T-cell (primary cell): ENCODE measurements at places on chromosomes 13 and 19.

DNA sequence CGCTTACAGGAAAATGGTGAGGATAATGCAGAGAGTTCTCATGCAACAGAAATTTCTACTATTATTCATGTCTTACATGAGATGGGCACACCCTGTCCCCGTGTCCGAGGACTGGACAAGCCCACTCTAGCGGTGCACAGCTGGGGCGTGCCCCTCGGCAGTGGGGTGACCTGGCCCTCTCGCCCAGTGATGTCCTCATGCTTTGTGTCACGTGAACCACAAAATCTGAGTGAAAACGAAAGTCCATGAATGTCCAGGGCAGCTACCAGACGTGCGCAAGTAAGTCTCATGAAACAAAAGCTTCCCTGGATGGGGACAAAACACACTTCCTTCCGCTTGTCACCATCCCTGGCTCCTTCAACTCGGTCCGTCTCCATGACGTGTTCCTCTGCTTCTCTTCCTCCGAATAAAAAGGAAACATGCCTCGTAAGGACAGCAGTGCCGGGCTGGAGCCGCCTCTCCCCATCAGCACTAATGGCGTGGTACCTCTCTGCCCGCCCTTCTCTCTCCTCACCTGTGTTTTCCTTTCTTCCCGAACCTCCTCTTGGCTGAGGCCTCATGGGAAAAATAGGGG lies 45.6 kb downstream of the ANKRD10 start:
- no peak for DNase-seq

DNA sequence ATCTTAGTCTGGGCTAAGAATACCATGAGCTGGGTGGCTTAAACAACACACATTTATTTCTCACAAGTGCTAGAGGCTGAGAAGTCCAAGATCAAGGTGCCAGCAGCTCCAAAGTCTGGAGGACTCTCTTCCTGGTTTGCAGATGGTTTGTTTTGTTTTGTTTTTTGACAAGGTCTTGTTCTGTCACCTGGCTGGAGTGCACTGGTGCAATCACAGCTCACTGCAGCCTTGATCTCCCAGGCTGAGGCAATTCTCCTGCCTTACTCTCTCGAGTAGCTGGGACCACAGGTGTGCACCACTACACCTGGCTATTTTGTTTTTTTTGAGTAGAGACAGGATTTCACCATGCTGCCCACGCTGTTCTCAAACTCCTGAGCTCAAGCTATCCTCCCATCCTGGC lies 15.5 kb downstream of the APLP1 start:
- DNase-seq, result no peak

DNA sequence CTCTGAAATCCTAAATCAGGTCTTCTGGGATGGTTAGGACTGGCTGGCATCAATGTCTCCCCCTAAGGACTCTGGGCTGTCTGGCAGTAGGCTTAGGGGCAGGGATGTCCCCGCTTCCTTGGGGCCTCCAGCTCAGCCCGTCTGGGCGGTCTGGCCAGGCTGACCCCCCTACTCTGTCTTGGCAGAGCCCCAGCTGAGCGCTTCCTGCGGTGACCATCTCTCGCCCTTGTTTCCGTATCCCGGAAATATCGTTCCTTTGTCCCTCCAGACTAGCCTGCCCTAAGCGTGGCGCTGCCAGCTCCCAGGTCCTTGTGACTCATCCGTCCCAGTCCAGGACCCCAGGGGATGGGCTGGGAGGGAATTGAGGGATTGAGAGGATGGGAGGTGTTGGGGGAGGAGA lies 11.3 kb downstream of the GTPBP3 start:
- no peak for DNase-seq

- no peak for DNase-seq
Observed at GRCh38 chr19:42469311-42470235, 26.8 kb upstream of the CXCL17 start.

- no peak for DNase-seq
Observed at GRCh38 chr13:97403893-97404750, 29.8 kb upstream of the RAP2A start.

GRCh38 chr13:23497191-23497590 lies 63.7 kb upstream of the SACS start:
- DNase-seq, result no peak

DNA sequence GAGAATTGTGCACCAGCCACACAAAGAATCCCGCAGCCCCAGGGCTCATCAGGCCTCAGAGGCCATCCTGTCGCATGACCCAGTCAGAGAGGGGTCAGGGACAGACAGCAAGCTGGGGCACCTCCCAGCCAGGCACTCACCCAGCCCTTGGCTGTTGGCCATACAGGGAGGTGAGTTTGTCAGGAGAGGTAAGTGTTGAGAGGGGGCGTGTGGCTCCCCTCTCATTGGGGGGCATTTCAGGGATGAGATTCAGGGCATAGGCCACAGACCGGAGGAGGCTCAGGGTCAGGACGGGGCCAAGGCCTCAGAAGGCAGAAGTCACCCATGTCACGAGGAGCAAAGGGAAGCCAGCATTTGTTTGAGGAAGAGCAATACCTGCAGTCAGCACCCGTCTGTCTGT lies 37.1 kb downstream of the MYO9B start:
- no peak for DNase-seq

DNA sequence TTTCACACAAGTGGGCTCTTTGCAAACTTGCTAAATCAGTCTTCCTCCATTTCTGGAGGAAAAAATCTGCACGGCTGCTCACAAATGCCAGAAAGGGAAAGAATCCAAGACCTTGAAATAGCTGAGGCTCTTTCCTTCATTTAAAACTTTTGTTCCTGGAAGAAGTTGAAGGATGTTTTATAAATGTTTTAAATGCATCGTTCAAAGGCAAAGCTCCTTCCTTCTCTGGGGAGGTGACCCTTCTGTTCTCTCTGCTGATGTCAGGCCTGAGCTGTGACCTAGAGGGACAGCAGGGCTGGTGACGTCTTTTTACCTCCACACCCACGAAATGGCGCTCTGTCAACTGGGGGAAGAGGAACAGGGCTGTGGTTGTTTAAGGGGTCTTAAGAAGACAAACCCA lies 376.4 kb upstream of the ZNF507 start:
- no peak for DNase-seq

DNA sequence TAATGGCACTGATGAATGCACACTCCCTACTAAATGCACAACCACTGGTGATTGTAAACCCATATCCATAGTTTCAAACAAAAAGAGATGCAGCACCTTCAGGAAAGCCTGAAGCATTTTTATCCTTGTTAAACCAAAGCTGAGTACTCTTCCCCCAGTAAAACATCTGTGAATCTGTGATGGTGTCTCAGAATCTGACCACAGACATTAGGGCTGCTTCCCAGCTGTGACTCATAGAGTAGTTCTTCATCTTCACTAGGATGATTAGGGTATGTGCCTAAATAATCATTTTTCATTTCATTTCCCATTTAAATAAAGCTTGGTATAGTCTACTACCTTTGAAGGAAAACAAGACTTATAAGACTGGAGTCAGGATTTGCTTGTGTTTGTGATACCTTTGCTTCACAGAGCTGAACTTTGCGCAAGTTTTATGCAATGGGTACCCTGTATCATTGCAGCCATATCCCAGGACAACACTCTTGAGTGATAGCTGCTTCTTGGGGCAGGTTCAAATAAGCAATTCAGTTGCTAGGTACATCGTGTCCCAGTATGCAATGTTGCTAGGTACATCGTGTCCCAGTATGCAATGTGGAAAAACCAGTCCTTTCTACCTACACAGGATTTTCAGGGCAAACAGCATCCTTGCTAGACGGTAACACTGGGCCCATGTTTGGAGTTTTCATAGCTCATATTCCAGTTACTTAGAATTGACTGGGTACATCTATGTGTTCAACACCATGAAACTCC lies 277.1 kb downstream of the IRS2 start:
- DNase-seq, result no peak

DNA sequence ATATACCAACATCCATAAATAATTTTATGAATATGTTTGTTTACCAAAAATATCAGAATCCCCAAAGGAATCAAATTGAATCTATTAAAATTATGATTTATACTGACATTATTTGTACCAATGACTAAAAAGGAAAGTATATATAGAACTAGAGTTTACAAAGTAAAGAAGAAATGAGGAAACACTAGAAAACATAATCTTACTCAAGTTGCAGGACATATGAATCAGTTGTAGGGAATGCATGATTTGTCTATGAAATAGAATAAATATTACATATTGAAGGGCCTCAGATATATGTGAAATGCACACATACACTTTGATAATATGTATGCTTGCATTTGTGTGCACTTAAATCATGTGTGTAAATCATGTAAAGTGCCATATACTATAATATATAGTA lies 1466.4 kb downstream of the EFNB2 start:
- DNase-seq, result no peak

GRCh38 chr13:112060899-112061366 lies 6.0 kb upstream of the SOX1 start:
- DNase-seq, result no peak

DNA sequence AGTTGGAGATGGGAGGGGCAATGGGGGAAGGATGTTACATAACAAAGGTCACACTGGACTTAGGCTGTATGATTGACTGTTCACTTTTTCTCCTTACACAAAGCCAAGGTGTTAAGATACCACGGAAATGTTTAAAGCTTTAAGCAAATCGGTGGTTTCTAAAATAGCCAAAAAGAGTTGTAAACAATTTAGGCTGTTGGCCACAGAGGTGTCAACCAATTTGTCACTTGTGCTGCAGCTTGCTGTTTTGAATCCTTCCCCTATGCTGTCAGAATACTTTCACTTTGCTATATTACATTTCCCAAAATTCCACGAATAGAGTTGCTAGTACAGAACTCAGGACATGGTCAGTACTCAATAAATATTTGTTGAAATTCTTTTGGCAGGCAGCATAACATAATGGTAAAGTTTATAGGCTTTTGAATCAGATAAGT lies 149.3 kb downstream of the VWA8 start:
- DNase-seq, result no peak

- peak; percentile 92 for DNase-seq
Observed at GRCh38 chr19:16371540-16371986, 46.9 kb downstream of the KLF2 start.

- DNase-seq, result no peak
Observed at GRCh38 chr13:30479154-30479882, 13.6 kb upstream of the HMGB1 start.

DNA sequence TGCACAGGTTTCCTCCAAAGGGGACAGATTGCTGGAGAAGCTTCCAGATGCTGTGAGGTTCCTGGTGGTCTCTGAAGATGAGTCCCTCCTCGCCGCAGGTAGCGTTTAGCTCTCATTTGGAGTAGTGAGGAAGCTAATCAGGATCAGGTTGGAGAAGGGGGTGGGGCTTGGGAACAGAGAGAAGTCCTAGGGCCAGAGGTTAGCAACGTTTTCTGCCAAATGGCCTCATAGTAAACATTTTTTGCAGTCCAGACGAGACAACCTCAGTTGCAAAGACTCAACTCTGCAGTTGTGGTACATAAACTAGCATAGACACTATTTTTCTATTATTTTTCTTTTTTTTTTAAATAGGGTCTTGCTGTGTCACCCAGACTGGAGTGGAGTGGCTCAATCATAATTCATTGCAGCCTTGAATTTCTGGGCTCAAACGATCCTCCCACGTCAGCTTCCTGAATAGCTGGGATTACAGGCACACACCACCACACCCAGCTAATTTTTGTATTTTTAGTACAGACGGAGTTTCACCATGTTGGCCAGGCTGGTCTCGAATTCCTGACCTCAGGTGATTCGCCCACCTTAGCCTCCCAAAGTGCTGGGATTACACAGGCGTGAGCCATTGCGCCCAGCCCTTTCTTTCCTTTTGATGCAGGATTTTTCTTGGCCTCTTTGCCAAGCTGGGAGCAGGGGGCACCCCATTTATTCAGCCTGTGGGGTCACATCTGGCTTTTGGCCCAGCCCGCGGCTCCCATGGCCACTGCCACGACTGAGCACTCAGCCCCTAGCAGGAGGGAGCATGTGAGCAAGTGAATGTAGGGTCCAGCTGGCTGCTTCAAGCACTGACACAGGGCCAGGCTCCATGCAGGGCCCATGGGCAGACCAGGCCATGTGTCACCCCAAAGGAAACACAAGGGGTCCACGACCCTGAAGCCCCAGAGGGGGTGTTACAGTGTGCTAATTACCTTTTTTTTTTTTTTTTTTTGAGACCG lies 34.4 kb upstream of the SIN3B start:
- DNase-seq, result no peak

- DNase-seq, result no peak
Observed at GRCh38 chr13:84609716-84610115, 727.4 kb upstream of the SLITRK1 start.

DNA sequence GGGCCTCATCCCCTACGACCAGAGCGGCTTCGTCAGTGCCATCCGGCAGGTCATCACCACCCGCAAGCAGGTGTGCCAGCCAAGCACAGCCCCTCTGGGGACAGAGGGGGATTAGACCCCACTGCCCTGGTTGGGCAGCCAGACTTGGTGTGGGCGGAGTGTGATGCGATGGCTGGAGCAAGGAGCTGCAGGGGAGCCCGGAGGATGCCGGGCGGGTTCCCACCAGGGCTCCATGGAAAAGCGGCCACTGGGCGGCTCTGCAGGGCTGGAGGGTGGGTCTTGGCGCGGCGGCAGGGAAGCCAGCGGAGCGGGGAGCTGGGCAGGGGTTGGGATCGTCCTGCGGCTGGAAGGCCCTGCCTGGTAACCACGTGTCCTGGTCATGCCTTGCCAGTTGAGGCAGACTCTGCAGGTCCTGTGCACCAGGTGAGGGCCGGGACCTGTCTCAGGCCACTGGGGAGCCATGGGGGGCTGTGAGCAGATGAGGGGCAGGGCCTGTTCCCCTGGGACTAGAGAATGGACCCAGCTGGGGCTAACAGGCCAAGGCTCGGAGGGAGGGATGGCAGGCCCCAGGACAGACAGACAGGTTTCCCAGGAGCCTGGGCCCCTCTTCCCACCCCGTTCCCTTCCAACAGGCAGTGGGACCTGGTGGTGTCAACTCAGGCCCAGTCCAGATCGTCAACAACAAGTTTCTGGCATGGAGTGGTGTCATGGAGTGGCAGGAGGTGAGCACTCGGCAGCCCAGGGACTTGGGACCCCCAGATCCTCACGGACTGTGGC lies 6.3 kb downstream of the PTOV1 start:
- no peak for DNase-seq

DNA sequence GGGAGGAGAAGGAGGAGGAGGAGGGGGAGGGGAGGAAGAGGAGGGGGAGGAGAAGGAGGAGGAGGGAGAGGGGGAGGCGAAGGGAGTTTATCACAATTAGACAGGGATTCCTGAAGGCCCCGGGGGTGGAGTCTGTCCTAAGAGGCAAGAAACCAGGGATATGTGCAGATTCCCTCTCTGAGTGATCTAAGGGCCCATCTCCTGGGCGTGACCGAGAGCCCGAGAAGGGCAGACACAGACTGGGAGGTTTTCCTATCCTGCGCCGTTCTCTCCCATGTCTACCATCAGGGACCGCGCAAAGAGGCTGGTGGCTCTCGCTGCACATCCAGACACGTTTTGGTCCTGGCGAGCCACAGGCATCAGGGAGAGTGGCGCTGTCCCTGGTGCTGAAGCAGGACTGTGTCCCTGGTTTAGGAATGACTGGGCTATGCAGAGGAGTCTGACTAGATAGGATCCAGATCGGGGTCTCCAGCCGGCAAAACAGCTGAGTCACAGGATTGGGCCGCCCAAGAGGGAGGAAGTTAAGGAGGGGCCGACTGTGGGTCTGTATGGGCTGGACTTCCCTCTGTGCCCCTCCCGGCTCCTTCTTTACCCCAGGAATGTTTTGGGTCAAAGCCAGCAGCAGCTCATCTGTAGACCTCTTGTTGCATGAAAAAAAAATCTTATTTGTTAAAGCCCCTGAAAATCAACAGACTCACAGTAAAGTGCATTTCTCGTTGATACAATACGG lies 17.9 kb upstream of the ZNF175 start:
- no peak for DNase-seq
